Frontal cortex (tissue), 4 donors: ENCODE measurements at places on chromosomes 12 and 14.

GRCh38 chr14:19900999-19901398 is 19.4 kb upstream of the OR4K5 start:
- DNase-seq = no peak

DNA sequence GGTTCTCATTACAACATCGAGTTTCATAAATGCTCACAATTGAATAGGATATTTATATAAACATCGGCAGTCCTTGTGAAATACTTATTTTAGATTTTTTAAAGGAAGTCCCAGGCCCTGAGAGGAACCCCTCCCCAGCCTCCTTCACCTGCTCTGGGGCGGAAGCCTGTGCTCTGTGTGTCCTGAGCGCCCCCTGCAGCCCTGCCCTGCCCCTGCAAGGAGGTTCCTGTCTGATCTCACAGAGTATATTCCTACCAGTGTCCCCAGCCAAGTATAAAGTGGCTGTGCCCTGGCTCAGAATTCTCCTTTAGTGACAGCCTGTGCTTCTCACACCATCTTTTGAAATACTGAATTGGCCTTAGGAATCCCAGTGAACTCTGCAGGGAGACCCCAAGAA is 659.5 kb downstream of the TMEM121 start:
- DNase-seq = no peak

- no peak for DNase-seq
Observed at GRCh38 chr12:32901553-32901952, 5.0 kb upstream of the PKP2 start.

DNA sequence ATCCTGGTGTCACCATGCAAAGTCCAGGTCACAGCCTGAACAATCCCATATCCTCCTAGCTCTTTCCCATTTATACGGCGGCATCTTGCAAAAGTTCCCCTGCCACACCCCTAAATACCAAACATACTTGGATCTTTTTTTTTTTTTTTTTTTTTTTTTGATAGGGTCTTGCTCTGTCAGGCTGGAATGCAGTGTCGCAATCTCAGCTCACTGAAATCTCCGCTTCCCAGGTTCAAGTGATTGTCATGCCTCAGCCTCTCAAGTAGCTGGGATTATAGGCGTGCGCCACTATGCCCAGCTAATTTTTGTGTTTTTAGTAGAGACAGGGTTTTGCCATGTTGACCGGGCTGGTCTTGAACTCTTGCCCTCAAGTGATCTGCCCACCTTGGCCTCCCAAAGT is 451.3 kb downstream of the GLT1D1 start:
- no peak for DNase-seq

DNA sequence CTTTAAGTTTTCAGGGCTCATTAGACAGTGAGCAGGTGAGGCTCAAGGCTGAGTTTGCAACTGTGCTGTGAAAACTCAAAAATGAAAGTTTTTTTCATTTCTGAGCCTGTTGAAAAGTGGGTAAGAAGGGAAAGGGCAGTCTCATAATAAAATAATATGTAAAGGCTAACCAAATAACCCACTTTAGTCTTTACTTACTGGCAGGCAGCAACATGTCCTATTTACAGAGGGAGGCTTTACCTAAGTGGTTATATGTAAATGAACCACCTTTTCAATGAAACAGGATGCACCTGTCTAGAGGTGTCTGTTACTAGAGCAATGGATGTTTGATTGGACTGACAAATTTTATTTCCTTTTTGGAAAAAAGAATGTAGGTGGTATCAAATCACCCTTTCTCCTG is 158.0 kb downstream of the ETV6 start:
- no peak for DNase-seq
